COR-L47 (cell line): ENCODE measurements at places on chromosomes 1 and 21.

DNA sequence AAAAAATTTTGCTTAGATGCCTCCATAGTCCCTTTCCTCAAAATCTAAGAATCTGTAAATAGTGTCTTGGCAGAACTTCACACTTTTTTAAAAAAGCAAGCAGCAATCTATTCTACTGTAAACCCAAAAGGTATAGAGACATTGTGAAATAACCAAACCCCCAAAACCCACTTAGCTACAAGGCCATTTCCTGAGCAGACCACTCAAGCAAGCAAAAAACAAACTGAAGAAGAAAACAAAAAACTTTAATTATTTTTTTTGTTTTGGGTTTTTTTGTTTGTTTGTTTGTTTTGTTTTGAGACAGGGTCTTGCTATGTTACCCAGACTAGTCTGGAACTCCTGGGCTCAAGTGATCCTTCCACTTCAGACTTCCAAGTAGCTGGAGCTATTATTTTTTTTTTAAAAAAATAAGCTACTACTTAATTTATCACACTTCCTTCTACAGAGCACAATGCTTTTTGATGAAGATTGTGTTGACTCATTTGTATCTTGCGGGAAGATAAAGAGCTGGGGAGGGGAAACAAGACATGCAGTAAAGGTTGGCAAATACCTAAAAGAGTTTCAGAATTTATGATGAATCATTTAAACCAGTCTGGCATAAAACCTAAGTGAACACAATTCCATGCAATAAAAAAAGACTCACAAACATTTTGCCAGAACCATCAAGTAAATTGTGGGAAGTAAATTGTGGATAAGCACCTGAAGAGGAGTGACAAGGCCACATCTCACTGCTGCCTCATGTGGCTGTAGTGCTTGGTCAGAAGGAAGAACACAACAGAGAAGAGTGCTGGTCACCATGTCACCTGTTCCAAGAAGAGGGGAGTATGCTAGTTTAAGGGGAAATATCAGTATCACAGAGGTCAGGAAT lies 2.7 kb upstream of the PTPN22 start:
- DNase-seq, result no peak

DNA sequence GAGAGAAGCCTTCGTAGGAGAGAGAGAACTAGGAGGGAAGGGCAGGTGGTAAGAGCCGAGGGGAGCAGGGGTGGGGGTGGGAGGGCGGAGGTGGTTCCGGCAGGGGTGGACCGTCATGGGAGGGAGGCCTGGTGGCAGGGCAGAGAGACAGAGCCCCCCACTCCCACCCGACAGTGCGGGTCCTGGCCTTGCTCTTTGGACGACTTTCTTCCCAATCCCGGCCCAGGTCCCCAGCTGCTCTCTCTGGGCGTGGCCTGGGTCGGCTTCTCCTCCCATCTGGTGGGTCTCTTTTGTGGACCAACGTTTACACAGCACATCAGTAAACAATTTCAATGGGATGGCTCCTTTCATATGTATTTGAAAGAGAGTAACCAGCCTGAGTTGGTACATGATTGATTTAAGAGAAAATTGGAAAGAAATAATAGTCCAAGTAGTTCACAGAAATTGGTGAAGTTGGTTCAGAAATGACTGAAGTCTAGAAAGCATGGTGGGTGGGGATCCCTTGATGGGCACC lies 56.9 kb downstream of the LDLRAD2 start:
- peak; percentile 34 for DNase-seq

DNA sequence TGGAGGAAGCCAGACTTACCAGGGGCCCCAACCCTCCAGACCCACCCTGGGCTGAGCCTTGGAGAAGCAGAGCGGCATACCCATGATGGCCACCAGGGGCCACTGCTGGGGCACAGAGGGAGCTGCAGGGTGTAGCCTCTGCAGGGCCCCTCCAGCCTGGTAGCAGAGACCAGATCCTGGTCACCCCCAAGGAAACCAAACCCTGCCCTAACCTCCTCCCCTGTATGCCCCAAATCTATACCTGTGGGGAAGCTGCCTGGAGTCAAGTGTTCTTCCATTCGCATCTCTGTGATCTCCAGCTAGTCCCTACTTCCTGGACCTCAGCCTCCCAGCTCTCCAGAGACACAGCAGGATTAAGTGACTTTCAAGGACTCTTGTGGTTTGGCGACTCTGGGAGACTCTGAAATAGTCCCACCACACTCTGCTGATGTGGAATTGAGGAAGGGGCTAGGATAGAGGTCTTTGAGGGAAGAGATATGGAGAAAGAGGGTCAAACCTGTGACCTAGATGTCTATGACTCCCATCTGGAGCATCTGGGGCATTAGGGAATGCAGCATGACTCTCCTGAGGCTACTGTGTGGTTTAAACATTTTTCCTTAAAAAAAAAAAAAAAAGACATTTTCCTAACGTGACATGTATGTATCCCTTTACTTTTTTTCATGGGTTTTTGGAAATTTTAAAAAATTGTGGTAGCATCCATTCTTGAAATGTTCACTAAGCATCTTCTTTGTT lies 119.2 kb upstream of the IPO9 start:
- DNase-seq, result peak; percentile 20

- DNase-seq, result no peak
Measured at GRCh38 chr21:46648539-46648938, 13.1 kb downstream of the PRMT2 start.

DNA sequence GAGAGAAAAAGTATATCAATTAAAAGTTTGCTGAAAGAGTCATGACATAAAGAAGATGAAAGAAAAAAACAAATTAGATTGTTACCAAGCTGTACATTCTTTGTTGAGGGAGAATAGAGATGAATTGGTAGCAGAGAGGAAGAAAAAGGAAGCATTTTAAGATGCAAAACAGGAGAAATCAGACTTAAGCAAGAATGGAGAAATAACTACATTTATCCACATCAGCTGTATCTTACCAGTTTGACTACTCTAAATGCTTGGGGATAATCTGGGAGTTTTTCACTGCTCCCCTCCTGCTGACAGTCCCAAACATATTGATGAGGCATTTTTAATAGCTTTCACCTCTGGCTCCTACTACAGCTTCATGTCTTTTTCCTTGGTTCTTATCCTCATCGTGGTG lies 16.8 kb upstream of the PTPRC start:
- DNase-seq, result no peak

GRCh38 chr1:65525266-65526048 lies 105.0 kb downstream of the LEPR start:
- no peak for DNase-seq

DNA sequence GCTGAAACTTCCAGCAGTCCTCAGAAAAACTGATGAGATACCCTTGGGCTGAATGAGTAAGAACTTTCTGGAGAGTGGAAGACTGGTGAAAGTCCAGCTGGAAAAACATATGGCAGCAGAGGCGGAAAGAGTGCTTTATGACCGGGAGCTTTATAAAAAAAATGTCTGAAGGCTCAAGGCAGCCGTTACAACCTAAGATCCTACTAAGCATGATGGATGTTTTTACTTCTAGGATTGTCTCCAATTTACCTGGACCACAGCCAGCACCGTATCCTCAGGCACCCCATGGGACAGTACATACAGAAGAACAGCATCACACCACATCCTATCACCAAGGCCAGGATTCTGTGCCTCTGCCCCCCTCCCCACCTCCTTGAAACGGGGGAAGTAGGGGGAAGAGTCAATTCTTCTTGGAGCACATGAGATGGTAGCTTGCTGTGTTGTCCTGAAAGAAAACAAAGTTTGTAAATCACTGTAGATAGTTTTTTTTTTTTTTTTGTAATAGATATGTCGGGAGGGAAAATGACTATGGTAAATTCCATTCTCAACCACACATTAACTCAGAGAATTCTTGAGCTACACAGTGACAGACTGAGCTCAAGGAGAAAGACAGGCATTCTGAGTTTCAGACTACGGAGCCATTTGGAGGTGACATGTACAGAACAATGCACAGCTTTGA lies 11.8 kb upstream of the IRF2BP2 start:
- peak; percentile 13 for DNase-seq
